CD4-positive, alpha-beta T cell treated with Interleukin-15 for 1 hour (primary cell): ENCODE measurements at places on chromosomes 7 and 10.

DNA sequence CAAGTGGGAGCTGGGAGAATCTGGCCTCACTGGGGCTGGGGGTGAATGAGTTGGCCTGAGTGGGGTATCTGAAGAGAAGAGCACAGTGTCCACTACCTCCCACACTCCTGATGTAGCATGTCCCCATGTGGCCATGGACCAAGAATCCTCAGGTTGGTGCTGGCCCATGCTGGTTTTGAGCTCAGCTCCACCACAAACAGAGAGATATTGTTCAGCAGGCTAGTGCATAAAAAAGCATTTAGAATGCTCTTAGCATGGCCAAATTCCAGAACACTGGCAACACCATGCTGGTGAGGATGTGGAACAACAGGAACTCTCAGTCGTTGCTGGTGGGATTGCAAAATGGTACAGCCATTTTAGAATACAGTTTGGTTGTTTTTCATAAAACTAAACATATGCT, 61.4 kb downstream of the FRMPD2 start:
- no peak for DNase-seq

DNA sequence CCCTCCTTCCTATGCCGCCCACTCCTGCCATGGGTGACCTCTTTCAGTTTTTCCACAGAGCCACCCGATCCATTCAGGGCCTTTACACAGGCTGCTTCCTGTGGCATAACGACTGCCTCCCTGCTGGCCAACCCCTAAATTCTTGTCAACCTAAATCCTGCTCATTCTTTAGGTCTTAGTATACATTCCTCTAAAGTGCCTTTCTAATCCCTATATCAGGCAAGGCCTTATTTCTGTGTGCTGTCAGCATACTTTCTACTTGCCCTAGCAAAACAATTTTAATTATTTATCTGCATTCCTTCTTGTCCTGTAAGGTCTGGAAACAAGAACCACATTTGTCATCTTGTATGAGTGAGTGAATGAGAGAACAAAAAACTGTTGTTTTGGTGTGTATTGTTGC, 132.4 kb downstream of the DNAH11 start:
- no peak for DNase-seq

- no peak for DNase-seq
Measured at GRCh38 chr7:157945401-157945800, 608.6 kb downstream of the DNAJB6 start.

DNA sequence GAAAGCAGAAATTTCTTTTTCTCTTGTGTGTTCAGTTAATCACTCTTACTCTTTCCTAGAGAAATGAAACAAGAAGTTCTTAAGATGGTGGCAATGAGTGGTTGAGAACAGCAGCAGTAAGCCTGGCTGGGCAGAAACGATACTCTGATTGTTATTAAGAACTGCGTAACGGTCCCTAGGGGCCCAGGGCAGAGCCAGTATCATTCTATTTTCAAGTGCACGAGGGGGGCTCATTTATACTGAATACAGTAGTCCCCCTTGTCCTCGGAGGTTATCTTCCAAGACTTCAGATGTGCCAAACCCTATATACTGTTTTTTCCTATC, 64.9 kb downstream of the EEPD1 start:
- no peak for DNase-seq

DNA sequence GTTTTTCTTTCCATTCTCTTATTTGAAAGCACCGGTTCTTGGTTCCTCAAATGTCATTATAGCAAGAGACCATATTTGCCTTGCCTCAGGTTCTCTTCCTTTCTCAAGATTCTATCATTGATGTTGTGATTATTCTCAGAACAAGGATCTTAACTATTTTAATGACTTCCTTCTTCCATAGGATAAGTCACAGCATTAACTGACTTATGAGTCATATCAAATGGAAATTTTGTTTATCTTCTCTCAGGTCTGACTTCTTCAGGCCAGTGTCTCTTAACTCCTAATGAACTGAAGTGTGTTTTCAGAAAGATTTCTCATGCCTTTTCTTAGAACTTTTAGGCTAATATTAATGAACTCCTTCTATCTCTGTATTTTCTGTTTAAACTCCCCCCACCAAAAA, 794.6 kb upstream of the LRRN3 start:
- no peak for DNase-seq

- DNase-seq: no peak
Measured at GRCh38 chr7:92025260-92025659, 84.6 kb downstream of the AKAP9 start.

DNA sequence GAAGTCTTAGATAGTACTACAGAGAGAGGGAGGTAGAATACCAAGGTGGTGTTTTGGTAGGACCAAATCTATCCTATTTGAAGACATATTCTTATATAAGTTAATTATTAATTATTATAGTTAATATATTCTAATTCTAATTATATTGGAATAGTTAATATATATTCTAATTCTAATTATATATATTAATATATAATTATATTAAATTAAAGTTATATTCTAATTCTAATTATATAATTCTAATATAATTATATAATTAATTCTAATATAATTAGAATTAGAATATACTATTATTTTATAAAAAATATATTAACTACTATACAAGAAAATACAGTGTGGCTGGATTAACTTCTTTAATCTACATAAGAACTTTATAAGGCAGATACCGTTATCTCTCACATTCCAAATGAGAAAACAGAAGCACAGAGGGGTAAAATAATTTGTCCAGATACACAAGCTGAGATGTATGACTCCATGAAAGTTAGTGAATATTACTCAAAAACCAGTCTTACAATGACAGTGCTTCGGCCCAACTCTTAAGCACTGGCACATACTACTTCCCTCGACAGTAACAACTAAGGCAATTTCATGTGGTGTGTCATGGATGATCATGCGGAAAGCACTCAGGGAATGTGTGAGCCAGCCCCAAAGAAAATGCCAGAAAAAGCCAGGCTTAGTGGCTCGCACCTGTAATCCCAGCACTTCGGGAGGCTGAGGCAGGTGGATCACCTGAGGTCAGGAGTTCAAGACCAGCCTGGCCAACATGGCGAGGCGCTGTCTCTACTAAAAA, 42.6 kb downstream of the TYW1B start:
- no peak for DNase-seq

GRCh38 chr7:51249991-51250390, 66.6 kb downstream of the COBL start:
- no peak for DNase-seq
